ENCODE measurements at places on chromosomes 6 and 20.

GRCh38 chr6:7243179-7243981, 69.6 kb downstream of the SSR1 start:
- peak; percentile 32 for DNase-seq

- no peak for DNase-seq
Measured at GRCh38 chr6:37130704-37131103, 39.2 kb upstream of the PIM1 start.

- no peak for DNase-seq
Measured at GRCh38 chr20:61580958-61581824, 329.1 kb downstream of the CDH4 start.

DNA sequence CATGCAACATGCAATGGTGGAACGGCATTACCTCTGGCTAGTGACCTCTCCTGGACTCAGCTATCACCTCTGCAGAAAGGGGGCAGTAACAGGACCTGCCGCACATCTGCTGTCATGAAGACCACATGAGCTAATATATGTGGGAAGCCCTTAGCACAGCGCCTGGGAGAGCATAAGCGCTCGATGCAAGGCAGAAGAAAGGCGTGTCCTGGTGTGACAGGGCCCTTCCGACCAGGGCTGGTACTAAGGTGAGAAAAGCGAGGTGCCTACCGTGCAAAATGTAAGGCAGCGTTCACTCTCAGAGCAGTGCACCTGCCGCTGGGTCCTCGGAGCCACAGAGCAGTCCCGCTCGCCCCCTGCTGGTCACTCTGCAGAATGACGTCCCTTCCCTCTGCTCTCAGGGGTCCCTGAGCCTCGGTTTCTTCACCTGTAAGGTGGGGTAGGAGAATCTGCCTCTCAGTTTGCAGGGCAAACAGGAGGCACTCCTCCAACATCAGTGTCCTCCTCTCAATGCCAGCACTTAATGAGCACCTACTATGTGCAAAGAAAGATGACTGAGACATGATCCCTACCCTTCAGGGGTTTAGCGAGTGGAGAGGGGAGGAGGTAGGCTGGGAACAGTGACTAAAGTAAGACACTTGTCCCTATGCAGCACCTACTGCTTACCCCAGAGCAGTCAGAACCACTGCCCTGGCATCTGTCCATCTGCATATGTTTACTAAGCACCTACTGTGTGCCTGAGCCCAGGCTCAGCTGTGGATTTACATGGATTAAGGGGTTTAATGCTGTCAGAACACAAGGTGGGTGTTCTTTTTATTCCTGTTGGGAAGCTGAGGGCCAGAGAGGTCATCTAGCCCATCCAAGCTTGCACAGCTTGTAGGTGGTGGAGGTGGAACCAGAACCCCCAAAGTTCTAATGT, 41.1 kb upstream of the PTGIS start:
- peak; percentile 75 for DNase-seq

- DNase-seq: no peak
Measured at GRCh38 chr6:36733300-36733699, 35.7 kb downstream of the RAB44 start.

- DNase-seq: no peak
Measured at GRCh38 chr20:44851545-44851944, 34.0 kb upstream of the YWHAB start.

GRCh38 chr6:42366999-42367352, 84.8 kb downstream of the TRERF1 start:
- no peak for DNase-seq

- no peak for DNase-seq
Measured at GRCh38 chr20:5859608-5860007, 90.7 kb downstream of the TRMT6 start.

- no peak for DNase-seq
Measured at GRCh38 chr6:36947570-36948351, 6.8 kb upstream of the PI16 start.

DNA sequence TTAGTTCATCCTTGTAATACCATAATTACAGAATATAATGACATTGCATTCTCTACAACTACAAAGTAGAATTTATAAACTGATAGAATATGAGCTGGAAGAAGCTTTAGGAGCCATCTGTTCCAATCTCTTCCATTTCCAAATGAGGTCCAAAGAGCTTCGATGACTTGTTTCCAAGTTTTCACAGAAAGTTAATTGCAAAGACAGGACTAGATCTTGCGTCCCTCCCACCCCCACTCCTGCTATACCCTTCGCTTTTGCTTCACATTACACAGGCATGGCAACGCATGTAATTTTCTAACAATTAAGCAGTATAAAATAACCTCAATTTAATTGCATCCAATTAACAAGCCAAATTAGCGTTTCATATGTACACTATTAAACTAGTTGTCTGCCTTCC, 7.0 kb downstream of the HIVEP2 start:
- no peak for DNase-seq

- no peak for DNase-seq
Measured at GRCh38 chr6:167870321-167870720, 43.6 kb downstream of the AFDN start.

GRCh38 chr6:143583542-143584327, 72.2 kb upstream of the FUCA2 start:
- DNase-seq: no peak

- DNase-seq: no peak
Measured at GRCh38 chr6:34656378-34657036, 40.1 kb downstream of the ILRUN start.

DNA sequence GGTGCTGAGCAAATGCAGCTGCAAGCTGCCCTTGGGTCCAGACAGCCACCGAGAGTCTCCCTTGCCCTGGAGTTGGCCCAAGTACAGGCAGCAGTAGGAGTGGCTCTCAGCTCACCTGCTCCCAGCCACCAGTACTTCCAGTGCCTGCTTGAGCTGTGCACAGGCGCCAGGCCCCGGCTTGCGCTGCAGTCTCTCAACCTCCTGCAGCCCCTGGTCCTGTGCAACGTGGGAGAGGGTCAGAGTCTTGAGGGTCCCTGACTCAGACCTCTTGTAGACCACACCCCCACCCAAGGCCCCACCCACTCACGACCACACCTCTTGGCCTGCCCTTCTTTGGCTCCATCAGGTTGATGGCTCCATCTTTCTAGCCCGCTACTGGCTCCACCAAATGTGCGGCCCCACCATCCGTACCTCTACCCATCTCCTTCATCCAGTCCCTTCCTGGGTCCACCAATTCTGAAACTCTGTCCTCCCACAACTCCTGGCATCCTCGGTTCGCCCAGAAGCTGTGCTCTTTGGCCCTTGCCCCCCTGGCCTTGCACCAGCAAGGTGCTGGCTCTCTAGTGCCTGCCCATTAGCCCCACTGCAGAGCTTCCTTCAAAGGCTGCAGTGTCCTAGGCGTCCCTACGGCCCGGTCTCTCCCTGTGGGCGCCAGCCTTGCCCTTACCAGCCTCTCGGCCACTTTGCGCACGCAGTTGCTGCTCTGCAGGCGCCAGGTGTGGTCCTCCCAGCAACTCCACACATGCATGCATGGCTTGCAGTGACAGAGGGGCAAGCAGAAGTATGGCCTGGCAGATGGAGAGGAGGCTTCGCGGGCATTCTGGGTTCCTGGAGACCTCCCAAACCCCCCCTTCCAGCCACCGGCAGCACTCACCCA, 16.5 kb upstream of the SPAG4 start:
- DNase-seq: no peak

DNA sequence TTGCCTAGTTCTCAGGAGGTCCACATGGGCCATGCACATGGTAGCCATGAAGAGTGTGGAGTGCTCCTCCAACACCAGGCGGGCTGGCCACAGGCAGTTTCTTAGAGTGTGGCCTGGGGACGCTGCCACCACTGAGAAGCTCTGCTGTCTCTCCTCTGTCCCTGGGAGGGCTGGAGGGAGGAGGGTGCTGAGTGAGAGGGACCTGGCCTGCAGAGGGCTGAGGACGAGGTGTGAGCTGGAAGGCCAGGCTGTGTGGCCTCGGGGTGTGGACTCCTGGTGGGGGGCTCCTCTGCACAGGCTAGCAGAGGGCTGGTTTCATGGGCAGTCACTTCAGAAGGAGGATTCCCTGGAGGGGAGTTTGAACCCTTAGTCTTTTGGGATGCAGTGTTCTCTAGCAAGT, 39.7 kb downstream of the SYNJ2 start:
- DNase-seq: no peak

GRCh38 chr20:60001108-60001507, 42.9 kb downstream of the CDH26 start:
- no peak for DNase-seq

- no peak for DNase-seq
Measured at GRCh38 chr6:137240168-137240567, 21.0 kb upstream of the IFNGR1 start.

GRCh38 chr6:6801635-6802218, 213.2 kb downstream of the LY86 start:
- no peak for DNase-seq

GRCh38 chr6:17202526-17202925, 78.6 kb upstream of the RBM24 start:
- DNase-seq: no peak

All from activated CD8-positive, alpha-beta memory T cell treated with anti-CD3 and anti-CD28 coated beads, Interleukin-2, amount 50 U/mL, for 4 hours (primary cell).